ENCODE measurements at places on chromosomes 5 and 9.
A peak's percentile ranks its signal among the peaks of the same experiment; 100 is the strongest.

- DNase-seq = peak; percentile 90
These were observed 68.4 kb downstream of the PSD2 start for GRCh38 chr5:139863855-139864558.

- peak; percentile 89 for DNase-seq
These were observed 159.3 kb downstream of the NR3C1 start for GRCh38 chr5:143244000-143244736.

DNA sequence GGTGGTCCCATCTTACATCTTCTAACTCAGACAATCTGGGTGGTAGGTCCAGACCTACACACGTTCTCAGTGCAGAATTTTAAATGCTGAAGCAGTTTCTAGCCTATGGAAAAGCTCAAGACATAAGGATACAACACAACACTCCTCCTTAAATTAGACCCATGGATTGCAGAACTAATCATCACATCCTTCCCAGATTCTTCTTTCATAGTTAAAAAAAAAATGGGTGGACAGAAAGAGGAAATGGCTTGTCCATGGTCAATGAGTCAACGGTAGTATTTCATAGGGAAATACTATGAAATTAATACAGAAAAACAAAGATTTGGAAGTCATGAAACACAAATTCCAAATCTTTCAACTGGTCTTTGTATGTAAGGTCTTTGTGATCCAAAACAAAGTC lies 106.9 kb downstream of the PAPPA start:
- peak; percentile 17 for DNase-seq

- DNase-seq = peak; percentile 37
These were observed 4.2 kb downstream of the SERINC5 start for GRCh38 chr5:80251636-80252035.

GRCh38 chr5:25150819-25151218 lies 506.0 kb upstream of the CDH10 start:
- no peak for DNase-seq

GRCh38 chr9:21789541-21790037 lies 12.8 kb upstream of the MTAP start:
- peak; percentile 68 for DNase-seq

DNA sequence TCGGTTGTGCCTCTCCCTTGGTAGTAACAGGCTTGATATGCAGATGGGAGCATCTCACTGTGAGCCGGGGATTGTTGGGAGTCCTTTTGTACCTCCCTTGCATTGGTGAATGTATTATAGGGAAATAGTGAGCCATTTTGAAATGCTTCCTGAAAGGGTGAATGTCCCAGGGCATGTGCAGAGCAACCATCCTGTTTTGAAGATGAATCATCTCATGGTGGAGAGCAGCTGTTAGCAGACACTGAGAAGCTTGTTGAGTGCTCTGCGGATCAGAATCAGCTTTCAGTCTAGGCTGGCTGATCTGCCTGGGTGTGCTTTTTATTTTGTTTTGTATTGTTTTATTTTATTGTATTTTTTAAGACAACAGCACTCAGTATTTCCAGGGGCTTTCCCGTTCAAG lies 29.7 kb downstream of the SLC36A1 start:
- peak; percentile 39 for DNase-seq

DNA sequence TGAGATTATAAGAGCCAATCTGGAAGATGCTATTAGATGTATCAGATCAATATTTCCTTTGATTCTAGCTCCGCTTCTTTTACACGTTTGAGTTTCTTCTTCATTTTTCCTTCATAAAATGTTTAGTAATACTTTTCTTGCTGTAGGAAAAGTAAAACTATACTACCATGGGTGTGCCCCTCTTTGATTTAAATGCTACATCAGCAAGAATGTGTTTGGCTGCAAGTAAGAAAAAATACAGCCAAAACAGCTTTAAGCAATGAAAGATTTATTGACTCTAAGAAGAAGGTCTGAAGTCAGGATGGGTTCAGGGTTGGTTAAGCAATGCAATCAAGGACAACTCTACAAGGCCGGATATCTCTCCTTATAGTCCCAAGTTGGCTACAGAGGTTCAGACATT lies 126.4 kb downstream of the KCTD16 start:
- no peak for DNase-seq

DNA sequence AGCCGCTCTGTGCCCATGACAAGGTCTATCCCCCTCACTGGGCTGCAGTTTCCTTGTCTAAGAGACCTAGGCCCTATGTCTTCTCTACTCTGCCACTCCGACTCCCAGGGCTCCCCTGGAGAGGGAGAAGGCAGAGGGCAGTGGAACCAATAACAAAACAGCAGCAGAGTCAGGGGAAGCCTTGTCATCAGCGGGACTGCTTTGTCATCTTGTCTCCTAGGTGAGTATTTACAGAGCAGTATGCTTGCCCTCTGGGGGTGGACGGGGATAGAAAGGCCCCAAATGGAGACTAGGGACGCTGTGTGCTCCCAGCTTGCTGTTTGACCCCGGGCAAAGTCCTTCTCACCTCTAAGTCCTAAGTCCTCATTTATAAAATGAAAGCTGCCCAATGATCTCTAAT lies 318.5 kb downstream of the CDK5RAP2 start:
- no peak for DNase-seq

- peak; percentile 59 for DNase-seq
These were observed 39.6 kb downstream of the WNK2 start for GRCh38 chr9:93223260-93224180.

GRCh38 chr5:156947925-156948324 lies 15.1 kb downstream of the TIMD4 start:
- no peak for DNase-seq

DNA sequence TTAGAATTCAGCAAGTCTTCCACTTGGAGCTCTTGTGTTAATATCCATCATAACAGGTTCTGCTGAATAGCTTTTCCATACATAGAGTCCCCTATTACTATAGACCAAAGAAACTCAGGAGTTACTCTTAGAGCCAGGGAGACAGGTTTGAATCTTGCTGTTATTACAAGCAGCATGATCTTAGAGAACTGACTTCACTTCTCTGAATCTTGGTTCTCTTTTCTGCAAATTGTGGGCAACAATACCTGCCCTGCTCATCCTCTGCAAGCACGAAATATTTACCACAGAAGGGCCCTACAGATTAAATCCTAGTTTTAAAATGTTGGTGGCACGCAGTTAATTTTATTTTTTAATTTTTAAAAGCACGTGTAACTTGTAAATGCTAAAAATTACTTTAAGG lies 111.7 kb downstream of the TLR4 start:
- DNase-seq = no peak

DNA sequence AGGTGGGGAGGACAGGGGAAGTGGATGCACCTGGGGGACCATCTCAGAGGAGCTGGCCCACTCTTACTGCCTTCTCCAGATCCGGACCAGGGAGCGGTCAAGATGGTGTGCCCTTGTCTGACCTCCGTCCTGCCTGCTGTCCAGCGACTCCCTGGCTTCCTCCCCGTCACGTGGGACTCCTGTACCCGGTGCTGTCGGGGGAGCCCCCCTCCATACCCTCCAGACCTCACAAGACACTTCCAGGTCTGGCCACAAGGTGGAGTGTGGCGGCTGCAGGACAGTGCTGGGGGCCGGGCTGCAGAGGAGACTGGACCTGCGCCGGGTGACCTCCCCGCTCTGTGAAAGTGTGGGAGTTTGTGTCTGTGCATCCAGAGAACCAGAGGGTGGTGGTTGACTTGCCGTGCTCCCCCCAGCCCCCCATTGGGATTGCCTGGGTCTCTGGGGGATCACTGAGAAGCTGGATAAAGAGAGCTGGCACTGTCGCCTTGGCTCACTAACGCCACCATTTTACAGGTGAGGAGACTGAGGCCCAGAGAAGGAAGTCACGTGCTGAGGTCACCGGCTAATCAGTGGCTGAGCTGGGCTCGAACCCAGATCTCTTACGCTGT lies 1.9 kb upstream of the CRB2 start:
- peak; percentile 90 for DNase-seq

DNA sequence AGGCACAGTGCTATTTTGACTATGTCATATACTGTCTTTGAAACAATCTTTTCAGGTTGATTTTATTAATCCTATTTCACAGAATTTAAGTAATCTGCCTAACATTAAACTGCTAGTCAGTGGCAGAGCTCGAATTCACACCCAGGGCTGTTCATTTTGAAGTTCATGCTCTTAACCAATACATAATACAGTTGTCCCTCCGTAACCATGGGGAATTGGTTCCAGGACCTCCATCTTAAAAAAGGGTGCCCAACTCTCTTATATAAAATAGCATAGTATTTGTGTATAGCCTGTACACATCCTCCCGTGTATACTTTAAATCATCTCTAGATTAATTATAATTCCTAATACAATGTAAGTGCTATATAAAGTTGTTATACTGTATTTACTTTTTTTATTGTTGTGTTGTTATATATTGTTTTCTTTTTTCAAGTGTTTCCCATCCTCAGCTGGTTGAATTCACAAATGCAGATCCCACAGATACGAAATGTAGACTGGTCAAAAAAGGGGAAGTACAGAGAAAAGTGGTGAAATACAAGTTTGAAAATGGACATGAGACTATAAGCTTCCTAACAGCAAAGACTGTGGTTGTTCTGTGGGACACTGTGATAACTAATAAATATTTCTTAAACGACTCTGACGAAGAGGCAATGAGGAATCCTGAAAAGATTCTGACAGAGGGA lies 18.3 kb downstream of the RFX3 start:
- DNase-seq = no peak

- DNase-seq = peak; percentile 52
These were observed 71.5 kb downstream of the ANKRD33B start for GRCh38 chr5:10635257-10635866.

DNA sequence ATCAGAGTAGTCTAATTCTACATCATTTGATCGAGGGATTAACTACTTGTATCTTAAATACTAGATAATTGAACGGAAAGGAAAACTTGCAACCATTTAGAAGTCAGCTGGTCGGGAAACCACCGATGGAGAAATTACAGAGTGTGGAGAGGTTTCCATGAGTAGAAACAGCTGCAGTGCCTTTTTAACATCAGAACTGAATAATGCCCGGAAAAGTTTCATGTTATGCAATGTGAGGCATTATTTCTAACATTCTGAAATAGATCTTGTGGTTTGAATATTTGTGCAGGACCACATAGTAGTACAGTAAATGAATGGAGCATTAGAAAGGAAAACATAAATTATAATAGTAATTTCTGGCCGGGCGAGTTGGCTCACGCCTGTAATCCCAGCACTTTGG lies 88.1 kb upstream of the RNF180 start:
- no peak for DNase-seq

DNA sequence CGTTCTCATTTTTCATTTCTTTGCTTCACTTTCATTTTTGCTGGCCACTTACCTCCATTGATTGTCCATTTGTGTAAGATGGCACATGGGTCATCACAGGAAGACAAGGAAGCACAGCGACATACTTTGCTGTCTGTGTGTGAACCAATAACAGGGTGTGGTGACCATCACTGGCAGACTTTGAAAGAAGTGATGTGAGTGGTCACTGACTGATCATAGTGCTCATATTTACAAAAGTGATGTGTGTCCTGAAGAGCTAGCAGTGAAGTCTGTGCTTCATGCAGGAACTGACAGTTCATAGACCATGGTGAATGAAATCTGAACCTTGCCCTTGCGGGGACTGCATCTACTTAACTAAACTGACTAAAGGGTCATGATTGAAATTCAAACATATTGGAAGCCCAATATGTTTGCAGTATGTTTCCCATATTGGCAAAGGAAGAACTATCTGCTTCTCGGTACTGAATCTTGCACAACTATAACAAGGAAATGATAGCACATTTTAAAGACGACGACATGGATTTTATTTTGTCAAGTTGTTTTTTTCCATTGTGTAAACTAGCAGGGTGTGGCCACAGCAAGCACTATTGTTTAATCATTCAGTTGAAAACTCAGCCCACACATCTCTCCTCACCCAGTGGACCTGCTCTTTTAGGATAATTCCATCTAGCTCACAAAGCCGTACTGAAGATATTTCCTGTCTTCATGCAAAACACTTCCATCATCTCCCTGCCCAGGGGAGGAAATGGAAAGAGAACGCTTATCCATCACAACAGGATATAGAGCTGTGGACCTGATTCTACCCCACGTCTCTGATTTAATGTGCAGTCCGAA lies 232.0 kb upstream of the ANKRD55 start:
- DNase-seq = no peak

DNA sequence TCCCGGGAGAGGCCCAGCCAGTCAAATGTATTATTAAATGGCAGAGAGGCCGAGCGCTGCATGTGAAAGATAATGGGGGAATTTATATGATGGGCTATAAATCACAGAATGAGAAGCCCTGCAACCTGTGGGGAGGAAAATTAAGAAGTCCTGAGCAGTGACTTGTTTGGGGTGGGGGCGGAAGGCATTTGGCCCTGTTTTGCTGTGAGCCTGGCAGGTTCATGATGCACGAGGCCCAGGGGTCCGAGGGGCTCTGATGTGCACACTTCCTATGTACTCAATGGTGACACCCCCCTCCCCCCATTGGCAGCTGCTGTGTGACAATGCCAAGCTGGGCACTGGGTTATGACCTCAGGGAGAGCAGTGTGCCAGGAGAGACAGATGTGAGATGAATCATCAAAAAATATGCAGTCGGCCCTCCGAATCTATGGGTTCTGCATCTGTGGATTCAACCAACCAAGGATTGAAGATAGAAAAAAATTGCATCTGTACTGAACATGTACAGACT lies 13.7 kb upstream of the DAB2IP start:
- peak; percentile 77 for DNase-seq

GRCh38 chr9:121226175-121226574 lies 24.5 kb upstream of the RAB14 start:
- DNase-seq = peak; percentile 62

- peak; percentile 45 for DNase-seq
These were observed 353.6 kb downstream of the BNC2 start for GRCh38 chr9:16516891-16517290.

DNA sequence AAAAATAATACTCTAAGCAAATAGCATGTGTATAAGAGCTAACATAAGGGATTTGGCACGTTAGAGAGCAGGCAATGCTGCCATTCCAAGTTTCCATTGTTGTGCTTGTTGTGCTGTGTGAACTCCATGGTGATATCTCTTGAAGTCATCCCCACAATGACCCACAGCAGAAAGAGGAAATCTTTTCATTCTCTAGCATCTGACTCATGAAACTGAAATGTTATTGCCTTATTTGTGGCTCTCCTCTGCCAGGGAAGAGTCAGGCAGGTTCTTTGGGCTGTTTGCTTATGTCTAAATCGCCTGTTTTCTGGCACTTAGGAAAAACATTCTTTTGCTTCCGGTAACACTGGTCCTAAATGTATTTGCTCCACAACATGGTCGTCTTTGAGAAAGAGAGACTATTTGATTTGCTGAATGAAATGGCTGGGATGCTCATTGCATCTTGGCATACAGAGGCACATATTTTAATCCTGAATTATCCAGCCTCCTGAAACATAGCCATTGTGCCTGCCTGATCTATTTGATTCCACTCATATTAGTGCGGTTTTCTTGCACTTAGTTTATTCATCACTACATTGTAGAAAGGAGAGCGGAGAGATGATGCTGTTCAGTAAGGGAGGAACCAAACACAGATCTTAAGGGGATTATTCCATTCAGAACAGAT lies 188.8 kb downstream of the CSNK1G3 start:
- peak; percentile 81 for DNase-seq

Measured in GM03348 (cell line).